ENCODE measurements at places on chromosomes 3 and 15. TPM values are rescaled to one million over a fixed set of nuclear protein-coding genes. Genes with fewer than 3 reads are reported as not detected.

KNG1 gene
- 0.07 TPM for total RNA-seq

GOLGA8K gene
- 0.89 TPM for total RNA-seq

INSYN1 gene
- 1.5 TPM for total RNA-seq

UPK1B gene
- 12.9 TPM for total RNA-seq

PODXL2 gene
- total RNA-seq, result 8.0 TPM

GPR87 gene
- total RNA-seq, result 1.7 TPM

DBR1 gene
- total RNA-seq, result 12.9 TPM

CYP1A2 gene
- not detected for total RNA-seq

ABHD17C gene
- 39.1 TPM for total RNA-seq

CLDN18 gene
- total RNA-seq, result not detected

SPSB4 gene
- 0.09 TPM for total RNA-seq

CGNL1 gene
- 1.2 TPM for total RNA-seq

PRR20G gene
- total RNA-seq, result 0.19 TPM

GUCA1C gene
- total RNA-seq, result not detected

SIN3A gene
- total RNA-seq, result 32.1 TPM

C2CD4A gene
- total RNA-seq, result 0.05 TPM

CISH gene
- total RNA-seq, result 0.51 TPM

All from A549 treated with CORT108297 at 1 μM for 4 hours (cell line).